Immature natural killer cell (primary cell): ENCODE measurements at places on chromosomes 3 and 15. TPM values are rescaled to one million over a fixed set of nuclear protein-coding genes. Genes with fewer than 3 reads are reported as not detected.

DNA sequence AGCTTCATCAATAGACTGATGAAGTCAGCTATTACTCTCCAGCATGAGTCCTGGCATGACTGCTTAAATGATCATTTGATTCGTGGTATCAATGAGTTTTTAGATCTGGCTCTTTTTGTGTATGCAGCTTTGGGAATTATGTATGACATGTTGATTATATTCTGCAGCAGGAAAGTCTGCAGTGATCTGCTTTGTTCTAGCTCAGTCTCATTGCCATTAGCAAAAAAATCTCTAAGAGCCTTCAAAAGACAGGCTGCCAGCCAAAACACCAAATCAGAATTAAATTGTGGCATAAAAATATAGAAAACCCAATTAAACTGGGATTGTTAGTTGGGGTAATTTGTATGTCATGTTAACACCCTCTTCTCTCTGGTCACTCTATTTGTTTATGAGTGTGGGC lies 1021.0 kb upstream of the SEMA6D start:
- no peak for DNase-seq

DNA sequence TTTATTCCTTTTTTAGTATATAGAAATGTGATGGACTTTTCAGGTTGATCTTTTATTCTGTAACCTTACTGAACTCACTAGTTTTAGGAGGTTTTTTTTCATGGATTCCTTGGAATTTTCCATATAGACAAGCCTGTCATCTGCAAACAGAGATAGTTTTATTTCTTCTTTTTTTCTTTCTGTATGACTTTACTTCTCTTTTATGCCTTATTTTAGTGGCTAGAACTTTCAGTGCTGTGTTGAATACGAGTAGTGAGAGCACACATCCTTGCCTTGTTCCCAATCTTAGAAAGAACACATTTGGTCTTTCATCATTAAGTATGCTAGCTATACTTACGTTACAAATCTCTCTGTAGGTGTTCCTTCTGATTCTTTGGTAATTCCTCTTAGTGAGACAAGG lies 336.5 kb downstream of the PTPRG start:
- no peak for DNase-seq

DNA sequence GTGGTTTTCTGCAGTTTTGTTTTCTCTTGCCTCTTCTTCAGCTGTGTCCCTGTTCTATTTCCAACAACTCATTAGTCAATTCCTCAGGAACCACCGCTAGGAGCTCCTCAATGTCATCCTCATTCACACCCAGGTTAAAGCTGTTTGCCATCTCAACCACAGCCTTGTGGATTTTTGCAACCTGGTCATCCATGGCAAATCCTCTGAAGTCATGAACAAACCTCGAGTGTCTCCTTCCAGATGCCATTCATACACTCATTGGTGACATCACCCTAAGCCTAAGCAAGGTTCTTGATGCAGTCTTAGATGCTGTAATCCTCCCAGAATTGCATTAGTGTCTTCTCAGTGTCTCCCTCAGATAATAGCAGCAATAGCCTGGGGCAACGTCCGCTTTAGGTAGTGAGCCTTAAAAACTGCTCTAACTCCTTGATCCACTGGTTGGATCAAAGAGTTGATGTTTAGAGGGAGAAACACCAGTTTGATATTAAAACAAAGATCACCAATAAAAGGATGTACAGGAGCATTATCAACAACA lies 31.5 kb upstream of the ZNF502 start:
- no peak for DNase-seq

DNA sequence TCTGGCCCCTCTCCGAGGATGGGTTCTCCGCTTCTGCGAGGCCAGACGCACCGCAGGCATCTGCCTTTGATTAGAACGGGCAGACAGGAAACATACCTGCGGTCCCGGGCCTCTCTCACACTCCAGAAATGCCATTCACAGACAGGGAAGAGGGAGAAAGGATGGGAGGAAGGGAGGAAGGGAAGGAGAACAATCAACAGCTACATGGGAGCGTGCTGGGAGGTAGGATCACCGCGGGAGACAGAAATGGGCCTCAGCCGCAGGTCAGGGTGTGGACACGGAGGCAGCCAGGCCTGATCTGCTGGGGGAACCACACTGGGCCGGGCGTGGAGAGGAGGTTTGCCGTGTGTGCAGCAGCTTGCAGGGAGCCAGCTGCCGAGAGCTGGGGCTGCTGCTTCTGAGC lies 90.7 kb upstream of the RGMA start:
- DNase-seq: no peak

DNA sequence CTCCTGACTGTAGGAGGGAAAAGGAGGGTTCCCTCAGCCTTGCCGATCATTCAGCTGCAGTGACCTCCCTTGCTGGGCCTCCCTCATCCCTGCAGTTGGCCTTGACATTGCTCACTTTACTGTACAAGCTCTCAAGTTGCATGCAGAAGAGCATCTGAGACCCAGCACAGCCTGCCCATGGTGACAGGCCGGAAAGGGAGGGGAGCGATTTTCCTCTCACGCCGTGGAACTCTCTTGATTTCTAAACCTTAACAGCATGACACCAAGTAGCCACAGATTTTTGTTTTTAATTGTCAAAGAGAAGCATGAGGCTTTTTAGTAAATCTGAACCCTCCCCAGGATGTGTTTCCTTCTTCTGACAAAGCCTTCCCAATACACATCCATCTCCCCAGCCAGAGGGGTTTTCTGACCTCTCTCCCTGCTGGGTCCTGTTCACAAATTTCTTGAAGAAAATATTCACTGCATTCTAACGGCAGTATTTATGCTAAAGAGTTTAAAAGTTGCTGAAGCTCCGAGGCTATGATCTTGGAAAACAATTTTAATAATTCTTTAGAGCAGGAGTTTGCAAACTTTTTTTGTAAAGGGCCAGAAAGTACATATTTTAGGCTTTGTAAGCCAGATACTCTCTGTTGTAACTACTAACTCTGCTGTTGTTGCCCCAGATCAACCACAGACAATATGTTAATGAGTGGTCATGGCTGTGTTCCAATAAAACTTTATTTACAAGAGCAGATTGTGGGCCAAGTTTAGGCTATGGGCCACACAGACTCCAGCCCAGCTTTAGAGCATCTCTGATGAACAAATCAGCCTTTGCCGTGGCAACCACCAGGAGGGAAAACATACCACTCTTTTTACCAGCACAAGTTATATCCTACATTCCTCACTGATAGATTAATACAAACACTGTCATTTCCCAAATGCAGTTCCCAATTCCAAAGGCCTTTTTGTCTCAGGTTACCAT lies 34.8 kb downstream of the LMCD1 start:
- no peak for DNase-seq

DNA sequence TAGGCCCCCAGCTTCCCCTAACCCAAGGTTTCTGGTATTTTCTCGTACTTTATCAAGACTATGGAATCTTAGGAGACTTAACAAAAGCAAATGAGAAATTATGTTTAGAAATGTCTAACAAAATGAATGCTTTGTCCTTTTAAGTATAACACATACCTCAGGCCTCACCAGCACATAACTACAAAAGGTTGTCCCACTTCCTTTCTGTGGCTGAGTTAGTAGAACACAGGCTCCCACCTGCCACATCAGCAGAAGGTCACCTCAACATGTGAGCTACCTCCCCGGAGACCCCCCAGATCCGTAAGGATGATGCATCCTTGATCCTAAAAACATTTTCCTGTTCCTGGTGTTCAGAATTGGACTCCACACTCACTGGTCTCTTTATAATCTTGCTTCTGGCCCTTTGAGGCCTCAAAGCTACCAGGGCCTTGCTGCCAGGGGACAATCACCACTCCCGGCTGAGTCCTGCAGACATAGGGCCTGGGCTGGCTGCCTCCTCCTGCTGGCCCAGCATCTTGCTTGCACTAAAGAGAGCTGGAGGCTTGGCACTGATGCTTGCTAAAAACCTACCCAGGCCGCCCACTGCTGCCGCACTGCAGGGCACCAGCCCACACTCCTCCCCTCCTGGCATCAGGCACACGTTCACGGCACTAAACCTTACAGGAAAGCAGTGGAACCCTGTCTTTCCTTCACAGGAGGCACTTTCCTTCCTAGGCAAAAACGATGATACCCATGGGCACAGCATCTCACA lies 2.9 kb downstream of the CCRL2 start:
- DNase-seq: no peak

GRCh38 chr3:127750226-127751031 lies 71.9 kb downstream of the MGLL start:
- DNase-seq: no peak

DNA sequence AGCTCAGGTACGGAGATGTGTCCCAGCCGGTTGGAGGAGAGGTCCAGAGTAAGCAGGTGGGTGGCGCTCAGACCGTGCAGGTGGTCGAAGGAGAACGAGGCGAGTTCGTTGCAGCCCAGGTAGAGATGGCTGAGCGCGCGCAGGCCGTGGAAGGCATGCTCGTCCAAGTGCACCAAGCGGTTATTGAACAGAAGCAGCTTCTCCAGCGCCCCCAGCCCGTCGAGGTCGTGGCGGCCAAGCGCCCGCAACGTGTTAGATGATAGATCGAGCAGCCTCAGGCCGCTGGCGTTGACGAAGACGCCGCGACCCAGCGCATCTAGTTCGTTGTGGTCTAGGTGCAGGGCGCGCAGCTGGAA lies 648 bp downstream of the AMIGO3 start:
- DNase-seq: no peak

DNA sequence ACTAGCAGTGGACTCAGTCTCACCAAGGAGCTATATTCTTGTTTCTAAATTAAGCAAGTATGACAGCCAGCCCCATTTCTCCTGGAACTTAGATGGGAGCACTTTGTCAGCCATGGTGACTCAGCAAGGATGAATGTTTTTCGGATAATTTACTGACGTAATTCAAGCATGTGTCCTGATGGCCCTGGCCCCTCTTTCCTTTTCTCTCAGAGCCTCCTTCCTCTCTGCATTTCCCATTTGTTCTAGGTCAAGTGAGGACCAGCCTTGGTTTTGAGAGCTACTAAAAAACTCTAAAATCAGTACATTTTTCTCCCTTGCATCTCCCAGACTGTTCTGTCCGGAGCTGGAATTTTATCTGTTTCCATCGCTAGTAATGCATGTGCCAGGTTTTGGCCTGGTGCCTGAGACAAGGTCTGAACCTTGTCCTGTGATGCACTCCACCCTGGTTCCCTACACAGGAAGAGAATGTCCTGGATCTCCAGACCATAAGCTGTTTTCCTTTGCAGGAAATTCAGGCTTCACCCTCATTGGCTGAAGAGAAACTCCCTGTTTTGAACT lies 256.6 kb upstream of the ROPN1 start:
- no peak for DNase-seq

DNA sequence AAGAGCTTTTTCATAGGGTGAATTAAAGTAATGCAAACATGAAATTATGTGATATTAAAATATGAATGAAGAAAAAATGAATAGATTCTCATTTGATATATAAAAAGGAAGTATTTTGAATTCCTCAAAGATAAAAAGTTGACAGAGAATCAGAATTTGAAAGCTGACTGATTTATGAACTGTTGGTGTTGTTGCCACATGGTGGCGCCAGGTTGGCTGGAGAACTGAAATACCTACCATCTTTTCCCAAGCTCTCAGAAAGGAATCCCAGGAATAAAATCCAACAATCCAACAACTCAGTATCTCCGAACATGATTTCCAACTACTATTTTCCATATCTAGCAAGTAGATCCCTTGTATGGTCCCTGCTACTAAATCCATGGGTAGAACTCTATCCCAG lies 3.1 kb downstream of the MYRIP start:
- DNase-seq: no peak

DNA sequence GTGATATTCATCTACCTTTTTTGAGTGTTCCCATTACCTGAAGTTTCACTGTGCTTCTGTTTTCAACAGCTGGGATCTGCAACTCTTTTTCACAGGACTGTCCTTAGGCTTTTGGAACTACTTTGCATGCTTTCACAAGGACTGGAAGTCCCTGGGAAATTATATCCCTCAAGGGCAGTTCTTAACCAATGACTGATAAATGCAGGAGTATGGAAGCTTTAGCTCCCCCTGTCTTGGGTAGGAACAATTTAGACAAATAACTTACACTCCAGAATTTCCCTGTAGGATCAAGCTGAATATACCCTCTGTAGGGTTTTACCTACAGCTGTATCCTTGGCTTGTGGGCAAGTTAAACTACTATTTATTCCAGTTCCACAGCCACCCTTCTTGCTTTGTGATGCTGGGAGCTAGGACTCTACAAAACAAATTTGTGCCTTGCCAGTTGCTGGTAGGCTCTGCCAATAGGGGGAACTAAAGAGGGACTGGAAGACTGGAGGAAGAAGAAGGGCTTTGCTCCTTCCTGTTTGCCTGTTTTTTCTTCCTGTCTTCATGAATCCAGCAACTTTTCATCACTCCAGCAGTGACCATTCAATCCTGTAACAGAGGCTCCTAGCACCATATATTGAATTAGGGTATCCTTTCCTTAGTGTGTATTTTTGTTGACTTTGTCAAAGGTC lies 6.8 kb upstream of the ZNF280D start:
- DNase-seq: no peak

GRCh38 chr3:41356775-41357174 lies 157.5 kb downstream of the CTNNB1 start:
- DNase-seq: no peak

- no peak for DNase-seq
These were observed 961.4 kb downstream of the EPHA3 start for GRCh38 chr3:90068783-90069182.

- no peak for DNase-seq
These were observed 293.1 kb upstream of the CHRM5 start for GRCh38 chr15:33675246-33675645.

GRCh38 chr15:63457379-63457778 lies 47.0 kb upstream of the USP3 start:
- DNase-seq: no peak

- DNase-seq: no peak
These were observed 384.1 kb downstream of the PLOD2 start for GRCh38 chr3:145776782-145777408.

DNA sequence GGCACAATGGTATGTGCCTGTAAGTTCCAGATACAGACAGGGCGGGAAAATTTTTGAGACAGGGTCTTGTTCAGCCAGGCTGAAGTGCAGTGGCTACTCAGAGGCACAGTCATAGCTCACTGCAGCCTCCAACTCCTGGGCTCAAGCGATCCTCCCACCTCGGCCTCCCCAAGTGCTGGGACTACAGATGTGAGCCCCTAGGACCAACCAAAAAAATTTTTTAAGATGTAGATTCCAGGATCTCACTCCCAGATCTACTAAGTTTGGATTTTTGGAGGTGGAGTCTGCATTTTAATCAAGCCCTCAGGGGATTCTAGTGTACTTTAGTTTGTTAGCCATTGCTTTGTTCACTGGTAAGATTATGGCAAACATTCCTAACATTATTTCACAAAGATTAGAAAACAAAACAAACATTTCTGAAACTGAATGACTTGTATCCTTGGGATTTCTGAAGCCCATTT lies 2.7 kb downstream of the LIPH start:
- DNase-seq: no peak

- DNase-seq: no peak
These were observed 32.6 kb upstream of the SLC41A3 start for GRCh38 chr3:126116526-126116925.

CEMIP gene
- polyA plus RNA-seq: not detected

TGM5 gene
- polyA plus RNA-seq: not detected

CELSR3 gene
- polyA plus RNA-seq: 0.46 TPM

ASB14 gene
- polyA plus RNA-seq: 0.27 TPM

SLC28A1 gene
- polyA plus RNA-seq: not detected

SLC22A13 gene
- not detected for polyA plus RNA-seq

CTXND1 gene
- not detected for polyA plus RNA-seq

ABCF3 gene
- polyA plus RNA-seq: 47.1 TPM

STX19 gene
- polyA plus RNA-seq: not detected
